ENCODE measurements at places on chromosomes 3 and 15.

- no peak for DNase-seq
These were observed 205.9 kb upstream of the IGF1R start for GRCh38 chr15:98442379-98442833.

GRCh38 chr3:191417457-191417729 is 43.6 kb upstream of the PYDC2 start:
- DNase-seq: no peak

DNA sequence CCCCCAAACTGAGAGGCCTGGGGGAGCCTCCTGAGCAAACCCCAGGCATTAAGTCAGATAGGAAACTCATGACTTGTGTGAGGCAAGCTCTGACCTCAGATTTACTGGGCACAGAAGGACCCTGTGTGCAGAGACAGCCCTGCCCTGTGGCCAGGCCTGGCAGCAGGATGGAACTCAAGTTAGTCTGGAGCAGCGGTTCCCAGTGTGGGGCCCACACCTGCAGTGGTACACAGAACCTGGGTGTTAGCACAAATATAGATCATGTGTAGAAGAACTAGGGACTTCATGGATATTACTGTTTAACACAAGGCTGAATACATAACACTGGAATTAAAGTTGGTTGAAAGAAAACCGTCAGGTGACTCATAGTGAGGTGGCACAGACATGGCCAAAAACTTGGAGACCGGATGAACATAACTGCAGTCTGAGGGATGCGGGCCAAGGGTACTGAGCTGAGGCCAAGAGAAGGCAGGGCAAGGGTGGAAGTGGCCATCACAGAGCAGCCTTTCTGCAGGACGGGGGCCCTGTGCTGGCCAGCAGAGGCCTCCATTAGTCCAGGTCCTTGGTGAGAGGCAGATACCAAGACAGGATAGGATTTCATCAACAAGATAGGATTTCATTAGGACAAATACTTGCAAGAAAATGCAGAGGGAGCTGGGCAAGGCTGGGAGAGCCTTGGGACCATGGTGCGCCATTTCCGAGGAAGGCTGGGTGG is 40.9 kb downstream of the IRAK2 start:
- no peak for DNase-seq

- no peak for DNase-seq
These were observed 1082.6 kb upstream of the EPHA6 start for GRCh38 chr3:95731753-95732152.

- no peak for DNase-seq
These were observed 70.6 kb upstream of the STT3B start for GRCh38 chr3:31462050-31462569.

- DNase-seq: no peak
These were observed 172 bp downstream of the ITPKA start for GRCh38 chr15:41493902-41494189.

DNA sequence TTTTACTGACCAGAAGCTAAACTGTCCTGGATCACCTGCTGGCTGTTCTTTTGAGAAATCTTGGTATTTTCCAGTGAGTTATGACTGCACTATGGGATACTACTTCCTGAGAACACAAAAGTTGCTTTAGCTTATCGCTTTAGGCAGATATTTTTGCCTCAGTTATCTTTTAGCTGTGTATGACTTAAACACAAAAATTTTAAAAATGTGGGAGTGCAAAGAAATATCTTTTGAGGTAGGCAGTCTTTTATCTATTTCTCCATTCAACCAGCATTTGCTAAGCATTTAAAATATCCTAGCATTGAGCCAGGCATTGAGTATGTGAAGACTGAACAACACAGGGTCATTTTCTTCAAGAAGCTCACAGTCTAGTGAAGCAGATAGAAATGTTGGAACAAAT is 981.9 kb downstream of the FHIT start:
- no peak for DNase-seq

- DNase-seq: no peak
These were observed 9.1 kb downstream of the LINS1 start for GRCh38 chr15:100592898-100593297.

- DNase-seq: no peak
These were observed 78.7 kb downstream of the ISG20 start for GRCh38 chr15:88717382-88718031.
